NCI-H774 (cell line): ENCODE measurements at places on chromosomes 4 and X.

- DNase-seq: no peak
Measured at GRCh38 chr4:1302159-1302558, 12.5 kb downstream of the MAEA start.

DNA sequence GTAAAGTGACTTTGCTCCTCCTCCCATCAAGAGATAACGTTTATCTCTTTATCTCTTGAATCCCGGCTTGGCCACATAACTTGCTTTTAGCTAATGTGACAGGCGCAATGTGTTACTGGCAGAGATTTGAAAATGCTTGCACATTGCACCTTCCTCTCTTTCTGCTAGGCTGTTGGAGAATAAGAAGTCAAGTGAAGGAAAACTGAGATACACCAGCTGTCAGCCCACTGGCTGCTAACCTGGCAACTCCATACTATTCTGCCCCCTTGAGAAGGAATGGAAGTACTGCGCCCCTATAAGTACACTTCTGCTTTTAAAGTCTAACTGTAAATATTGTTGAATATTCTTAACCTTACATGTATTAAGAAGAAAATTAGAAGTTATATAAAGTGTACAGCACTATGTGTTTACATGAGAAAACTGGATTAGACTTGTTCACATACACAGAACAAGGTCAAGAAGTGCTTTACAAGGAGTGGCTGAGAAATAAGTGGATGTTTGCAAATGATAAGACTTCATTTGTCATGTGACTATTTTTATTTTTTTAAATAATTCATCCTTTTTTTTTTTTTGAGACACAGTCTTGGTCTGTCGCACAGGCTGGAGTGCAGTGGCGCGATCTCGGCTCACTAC, 424.5 kb upstream of the CTSO start:
- no peak for DNase-seq

GRCh38 chrX:25663701-25664100, 474.4 kb upstream of the MAGEB18 start:
- DNase-seq: no peak

DNA sequence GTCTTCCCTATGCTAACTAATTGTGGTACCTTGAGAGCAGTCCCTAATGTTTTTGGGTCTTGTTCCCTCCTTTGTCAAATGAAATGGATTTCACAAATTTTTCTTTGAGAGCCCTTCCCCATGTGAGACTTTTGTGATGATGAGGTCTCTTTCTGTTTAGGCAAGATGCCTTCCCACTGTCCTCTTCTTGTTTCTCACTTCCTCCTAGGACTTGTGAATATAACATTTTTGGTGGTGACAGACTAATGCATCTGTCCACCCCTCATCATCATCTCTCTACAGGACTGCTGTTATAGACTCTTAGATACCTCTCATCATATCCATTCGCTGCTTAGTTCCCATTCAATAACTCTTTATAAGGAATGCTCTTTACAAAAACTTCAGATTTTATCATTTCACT, 8.7 kb upstream of the ANK2 start:
- DNase-seq: no peak

- DNase-seq: no peak
Measured at GRCh38 chrX:642436-643240, 12.0 kb downstream of the SHOX start.

DNA sequence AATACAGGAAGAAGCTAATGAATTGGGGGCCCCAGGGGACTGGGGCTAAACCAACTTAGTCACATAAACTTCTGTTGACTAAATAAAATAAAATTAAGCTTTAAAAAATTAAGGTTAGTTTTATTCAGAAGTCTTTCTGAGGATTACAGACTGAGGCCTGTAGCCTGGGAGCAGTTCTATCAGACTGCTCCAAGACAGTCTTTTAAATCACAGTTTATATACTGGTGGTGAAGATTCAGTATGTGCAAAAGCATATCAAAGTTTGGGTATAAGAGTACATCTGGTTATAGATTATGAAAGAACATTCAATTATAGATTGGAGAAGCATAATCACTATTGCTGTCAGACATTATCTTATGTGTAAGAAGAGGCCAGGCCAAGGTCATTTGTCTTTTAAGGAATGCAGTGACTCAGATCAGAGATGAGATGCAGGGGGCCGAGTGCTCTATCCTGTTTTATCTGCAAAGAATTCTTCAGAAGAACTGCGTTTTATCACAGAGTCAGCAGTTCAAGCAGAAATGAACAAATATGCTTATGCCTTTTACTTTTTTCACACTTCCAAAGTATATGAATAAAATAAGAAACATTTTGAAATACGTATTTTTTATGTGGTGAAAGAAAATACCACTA, 109.4 kb downstream of the PDHA2 start:
- no peak for DNase-seq

DNA sequence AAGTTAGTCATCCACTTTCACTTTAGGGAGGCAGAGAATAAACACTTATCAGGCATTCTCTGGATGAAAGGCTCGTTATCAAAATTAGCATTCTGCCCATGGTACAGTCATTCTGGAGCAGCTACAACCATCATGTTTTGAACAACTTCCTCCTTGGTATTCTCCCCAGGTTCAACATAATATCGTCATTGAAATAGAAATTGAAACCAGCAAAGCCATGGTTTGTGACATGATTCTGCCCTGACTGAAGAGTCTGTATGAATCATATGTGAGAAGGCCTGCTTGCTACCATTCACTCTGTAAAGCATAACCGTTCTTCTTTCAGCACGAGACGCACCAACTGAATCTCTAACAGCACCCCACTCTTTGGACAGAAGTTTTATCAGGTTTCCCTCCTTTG, 127.5 kb upstream of the RADX start:
- DNase-seq: no peak
